ENCODE measurements at places on chromosomes 1 and 21.

GRCh38 chr21:31447505-31447904, 103.4 kb upstream of the TIAM1 start:
- DNase-seq: no peak

- no peak for DNase-seq
Observed at GRCh38 chr1:115594600-115594999, 47.2 kb upstream of the VANGL1 start.

DNA sequence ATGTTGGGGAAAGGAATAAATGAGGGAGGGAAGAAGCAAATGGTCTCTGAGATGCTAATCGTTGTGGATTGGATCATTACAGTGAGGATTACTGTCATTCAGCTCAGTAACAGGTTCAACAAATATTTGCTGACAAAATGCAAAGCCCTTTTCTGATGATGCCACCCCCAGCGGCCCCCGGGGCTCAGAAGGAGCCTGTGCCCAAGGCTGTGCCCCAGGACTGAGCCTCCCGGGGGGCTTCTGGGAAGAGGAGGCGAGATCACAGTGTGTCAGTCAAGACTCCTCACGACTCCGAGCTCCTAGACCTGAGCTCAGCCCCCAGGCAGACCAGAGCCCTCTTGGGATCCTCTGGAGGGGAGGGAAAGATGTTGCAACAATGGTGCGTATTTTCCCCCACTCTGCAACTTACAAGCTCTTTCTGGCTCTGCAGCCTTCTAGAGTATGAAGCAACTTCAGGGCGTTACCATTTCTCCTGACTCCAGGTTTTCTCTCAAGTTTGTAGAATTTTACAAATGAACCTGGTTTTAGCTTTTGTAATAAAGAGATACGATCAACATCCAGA, 20.8 kb downstream of the EPHA8 start:
- DNase-seq: no peak

GRCh38 chr1:2180297-2181245, 14.0 kb downstream of the FAAP20 start:
- no peak for DNase-seq

DNA sequence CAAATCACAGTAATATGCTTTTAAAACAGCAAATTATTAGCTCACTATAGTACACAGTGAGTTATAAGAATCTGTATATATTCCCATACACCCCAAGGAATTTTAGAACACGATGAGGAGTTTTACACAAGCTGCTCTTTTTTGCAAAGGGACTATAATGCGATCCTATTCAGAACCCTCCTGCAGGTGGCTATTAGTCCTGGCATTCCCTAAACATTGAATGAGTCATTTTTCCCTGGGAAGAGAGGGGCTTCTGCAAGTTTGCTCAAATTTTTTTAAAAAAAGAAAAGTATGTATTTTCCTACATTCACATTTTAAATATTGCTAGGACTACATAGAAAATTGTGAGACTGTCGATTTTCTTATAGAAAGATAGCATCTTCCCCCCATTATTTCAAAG, 106.3 kb downstream of the COL11A1 start:
- DNase-seq: no peak

GRCh38 chr1:95246511-95246910, 12.5 kb downstream of the RWDD3 start:
- no peak for DNase-seq

DNA sequence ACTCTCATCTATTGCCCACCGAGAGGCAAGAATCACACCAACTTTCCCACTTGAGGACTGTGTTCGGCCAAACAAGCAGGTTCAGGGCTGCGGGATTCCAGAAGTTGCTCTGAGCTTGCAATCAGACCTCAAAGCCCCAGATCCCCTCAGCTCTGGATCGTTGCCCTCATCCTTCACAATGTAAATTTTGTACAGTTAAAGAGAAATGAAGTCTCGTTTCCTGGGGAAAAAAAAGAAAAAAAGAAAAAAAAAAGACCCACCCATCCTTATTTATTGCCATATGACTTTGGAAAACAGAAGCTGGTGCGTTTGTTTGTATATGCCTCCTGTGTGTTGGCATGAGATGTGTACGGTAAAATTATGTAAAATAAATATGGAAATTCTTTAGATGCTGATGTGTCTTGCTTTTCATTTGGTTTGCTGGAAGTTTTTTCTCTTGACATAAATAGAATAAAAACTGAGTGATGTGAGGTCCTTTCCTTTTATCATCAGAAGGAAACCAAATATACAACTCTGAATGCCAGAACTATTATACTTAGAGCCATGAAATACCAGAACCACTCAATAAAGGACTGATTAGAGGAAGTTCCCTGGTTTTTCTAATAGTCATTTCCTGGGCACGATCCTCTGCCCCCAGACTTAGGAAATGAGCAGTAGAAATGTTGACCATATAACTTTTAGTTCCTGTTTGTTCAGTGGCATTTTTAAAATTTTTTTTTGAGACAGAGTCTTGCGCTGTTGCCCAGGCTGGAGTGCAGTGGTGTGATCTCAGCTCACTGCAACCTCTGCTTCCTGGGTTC, 48.7 kb downstream of the LHX4 start:
- DNase-seq: no peak

DNA sequence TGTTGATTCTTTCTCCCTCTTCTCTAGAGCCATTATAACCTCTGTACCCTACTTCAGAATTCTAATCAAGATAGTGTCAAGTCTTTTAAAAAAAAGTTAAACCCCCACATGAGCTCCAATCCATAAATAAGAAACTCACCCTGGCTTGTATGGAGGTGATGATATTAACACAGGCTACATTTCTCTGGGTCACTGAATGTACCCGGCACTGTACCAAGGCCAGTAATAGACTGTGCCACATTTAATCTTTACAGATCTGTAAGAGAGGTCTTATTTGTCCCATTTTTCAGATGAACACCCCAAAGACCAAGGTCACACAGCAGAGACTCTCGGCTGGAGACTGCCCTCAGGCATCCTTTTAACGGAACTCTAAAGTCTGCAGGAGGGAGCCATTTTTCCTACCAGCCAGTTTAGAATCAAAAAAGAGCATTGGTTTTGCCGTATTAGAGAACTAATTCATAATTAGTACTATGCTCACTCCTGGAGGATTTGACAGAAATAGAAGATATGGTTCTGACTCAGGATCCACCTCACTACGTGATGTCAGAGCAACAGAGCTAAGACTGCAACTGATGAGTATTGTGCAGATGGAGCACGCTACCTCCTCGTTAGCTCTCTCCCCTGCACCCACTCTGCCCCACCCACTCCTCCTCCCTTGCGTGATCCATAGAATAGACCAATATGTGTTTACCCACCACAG, 217.2 kb upstream of the HOOK1 start:
- no peak for DNase-seq

- no peak for DNase-seq
Observed at GRCh38 chr1:114208106-114208505, 54.4 kb upstream of the SYT6 start.

GRCh38 chr1:183276386-183277080, 90.5 kb downstream of the LAMC2 start:
- DNase-seq: no peak

- no peak for DNase-seq
Observed at GRCh38 chr1:64171797-64172281, 31.6 kb upstream of the UBE2U start.

- DNase-seq: no peak
Observed at GRCh38 chr1:3895279-3895950, 4.7 kb downstream of the C1orf174 start.

GRCh38 chr1:111032295-111032897, 68.7 kb upstream of the LRIF1 start:
- peak; percentile 5 for DNase-seq

- DNase-seq: no peak
Observed at GRCh38 chr21:46219591-46220239, 8.9 kb downstream of the LSS start.

DNA sequence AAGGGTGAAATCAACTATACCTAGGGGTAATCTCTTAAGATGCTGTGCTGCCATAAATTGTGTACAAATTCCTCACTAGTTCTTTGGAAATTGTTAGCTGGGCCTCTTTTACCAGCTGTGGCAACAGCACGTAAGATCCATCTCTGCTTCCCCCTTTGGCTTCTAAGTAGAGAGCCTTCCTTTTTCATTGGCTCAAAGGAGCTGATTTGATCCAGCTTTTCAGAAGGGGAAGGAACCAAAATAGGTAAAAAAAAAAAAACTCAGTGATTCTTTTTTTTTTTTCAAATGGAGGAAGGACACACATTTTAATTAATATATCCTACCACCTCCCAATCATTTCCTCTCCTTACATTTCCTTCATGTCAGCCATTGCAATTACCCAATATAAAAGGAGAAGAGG, 4.0 kb upstream of the RCAN1 start:
- DNase-seq: no peak

DNA sequence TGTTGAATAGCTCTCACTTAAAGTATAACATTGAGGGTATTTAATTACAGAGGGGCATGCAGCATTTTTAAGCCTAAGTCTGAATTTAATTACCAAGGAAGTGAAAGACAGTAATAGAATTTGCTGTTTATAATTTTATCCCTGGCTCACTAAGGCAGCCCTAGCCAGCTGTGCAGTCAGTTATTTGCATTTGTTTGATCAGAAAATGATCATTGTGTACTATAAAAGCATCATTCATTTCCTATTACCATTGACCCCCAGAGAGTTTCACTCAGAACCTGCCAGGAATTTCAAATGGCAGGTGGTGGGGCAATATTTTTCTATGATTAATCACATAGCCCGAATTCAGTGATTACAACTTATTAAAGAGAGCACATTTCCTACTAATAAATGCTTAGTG, 277.1 kb upstream of the KAZN start:
- no peak for DNase-seq

DNA sequence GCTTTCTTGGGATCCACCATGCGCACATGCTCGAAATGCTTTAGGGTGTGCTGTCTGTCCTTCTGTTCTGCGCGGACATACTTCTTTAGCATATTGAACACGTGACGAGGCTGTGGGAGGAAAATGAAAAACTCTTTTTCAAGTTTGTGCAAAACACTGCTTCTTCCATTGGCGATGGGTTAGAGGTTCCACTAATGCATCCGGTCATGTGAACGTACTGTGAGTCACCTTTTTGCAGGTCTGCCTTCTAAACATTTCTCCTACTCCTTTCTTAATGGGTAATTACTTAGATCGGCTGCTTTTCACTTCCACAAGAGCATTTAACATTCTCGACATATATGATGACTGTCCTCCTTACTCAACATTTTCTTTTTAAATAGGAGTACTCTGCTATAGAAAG, 214.9 kb downstream of the APP start:
- no peak for DNase-seq

DNA sequence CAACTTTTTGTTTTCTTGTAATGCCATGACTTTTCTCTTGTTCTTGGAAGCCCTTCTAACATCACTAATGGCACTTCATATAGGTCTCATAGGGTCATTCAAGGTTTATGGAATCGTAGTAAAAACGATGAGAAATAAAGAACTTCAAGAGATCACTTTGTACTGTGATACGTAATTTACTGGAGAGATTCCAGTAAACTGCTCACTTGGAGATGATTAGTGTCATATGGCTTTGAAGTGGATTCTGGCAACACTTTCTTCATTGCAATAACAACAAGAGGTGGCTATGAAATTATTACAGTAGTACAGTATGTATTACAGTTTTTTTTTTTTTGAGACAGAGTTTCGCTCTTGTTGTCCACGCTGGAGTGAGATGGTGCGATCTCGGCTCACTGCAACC, 103.4 kb downstream of the RUSC1 start:
- DNase-seq: no peak

DNA sequence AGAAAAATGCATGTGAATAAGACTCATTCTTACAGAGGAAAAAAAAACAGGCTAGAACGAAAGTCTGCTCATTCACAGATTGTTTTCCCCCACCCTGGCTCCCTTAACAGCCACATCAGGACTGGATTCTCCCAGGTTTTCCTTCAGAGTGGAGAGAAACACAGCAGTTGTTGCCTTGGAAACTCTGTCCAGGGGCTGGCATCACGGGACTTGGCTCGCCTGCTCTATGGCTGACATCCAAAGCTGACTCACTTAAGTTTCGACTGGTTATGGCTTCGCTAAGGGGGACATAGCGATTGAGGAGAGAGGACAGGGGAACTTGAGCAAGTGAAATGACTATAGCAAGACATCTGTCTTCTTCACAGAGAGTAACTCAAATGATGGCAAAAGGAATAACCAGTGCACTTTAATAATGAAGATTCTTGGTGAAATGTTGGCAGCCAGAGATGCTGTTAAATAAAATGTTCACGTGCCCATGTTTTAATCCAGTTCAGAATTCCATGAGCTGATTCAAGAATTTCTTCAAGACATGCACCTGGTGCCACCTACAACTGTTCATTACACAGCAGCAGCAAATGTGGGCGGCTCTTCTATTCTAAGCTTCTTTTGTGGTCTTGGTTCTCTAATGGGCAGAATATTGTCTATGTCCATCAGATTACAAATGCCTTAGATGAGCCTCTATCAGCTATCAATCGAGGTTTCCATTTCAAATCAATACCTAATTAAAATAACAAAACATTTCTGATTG, 21.8 kb downstream of the MIS18A start:
- no peak for DNase-seq

GRCh38 chr1:52920791-52921291, 699 bp downstream of the ECHDC2 start:
- no peak for DNase-seq

DNA sequence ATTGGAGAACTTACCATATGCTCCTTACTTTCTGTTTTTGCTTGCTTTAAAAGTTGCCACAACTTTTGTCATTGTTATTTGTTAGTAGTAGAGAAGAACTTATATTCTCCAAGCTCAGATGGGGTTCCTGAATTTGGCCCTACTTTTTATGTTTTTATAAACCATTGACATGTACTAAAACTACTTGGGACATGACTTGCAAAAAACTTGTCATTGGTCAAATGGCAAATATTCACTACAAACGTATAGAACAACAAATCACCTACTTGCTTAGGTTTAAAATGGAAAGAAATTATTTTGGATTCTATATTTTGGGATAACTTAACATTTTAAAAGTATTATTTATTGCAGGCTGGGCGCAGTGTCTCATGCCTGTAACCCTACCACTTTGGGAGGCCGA, 32.7 kb downstream of the PIGP start:
- DNase-seq: no peak

DNA sequence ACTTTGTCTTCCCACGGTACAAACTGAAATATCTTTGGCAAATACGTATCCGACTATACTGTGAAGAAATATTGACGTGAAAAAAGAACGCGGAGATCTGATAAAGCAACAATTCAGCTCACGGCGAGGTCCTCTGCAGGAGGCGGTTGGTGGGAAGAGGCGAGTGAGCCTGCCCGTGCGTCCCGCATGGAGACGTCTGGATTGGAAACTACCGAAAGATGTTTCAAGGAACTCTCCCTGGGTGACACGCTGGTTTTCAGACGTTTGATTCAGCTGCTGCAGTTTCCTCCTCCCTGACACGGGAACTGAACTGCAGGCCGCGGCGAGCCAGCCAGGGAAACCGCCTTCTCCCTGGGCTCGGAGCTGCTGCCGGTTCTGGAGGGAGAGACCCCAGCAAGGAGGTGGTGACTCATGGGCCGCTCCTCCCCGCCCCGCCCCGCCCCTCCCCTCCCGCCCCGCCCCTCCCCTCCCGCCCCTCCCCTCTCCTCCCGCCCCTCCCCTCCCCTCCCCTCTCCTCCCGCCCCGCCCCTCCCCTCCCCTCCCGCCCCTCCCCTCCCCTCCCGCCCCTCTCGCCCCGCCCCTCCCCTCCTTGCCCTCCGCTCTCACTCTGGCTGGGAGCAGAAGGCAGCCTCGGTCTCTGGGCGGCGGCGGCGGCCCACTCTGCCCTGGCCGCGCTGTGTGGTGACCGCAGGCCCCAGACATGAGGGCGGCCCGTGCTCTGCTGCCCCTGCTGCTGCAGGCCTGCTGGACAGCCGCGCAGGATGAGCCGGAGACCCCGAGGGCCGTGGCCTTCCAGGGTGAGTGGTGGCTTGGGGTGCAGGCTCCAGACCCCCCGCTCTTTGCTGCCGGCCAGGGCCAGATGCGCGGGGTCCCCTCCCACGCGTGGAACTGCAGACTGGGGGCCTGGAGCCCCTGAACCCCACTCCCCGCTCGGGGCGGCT, at the start of gene COL6A1:
Gene COL6A1 (plus strand): TSS at position 620 of the 941 bp plus-strand sequence. CDS start 81 bp downstream, at position 701.
- no peak for DNase-seq

Measured in NK-92 treated with Interleukin-12 subunit alpha and Interleukin-12 subunit beta, amount 100 ng/mL, for 24 hours (cell line).